NCI-H774 (cell line): ENCODE measurements at places on chromosomes 11 and 22.

DNA sequence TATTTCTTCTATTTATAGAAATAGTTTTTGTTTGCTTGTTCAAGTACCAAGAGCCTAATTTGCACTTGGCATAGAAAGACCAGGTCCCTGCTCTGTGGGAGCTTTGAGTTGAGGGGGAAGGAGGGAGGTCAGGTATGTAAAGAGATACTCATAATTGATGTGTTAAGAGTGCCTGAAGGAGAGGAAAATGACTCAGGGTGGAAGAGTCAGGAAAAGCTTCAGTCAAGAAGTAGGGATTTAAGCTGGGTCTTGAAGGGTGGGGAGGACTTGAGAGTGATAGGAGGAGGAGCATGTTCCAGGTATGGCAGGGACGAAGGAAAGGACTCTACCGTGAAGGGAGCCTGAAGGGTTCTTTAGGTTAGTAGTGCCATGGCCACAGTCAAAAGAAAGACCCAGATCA is 9.0 kb downstream of the RBX1 start:
- no peak for DNase-seq

- no peak for DNase-seq
Observed at GRCh38 chr22:28867191-28867590, 16.2 kb upstream of the ZNRF3 start.

DNA sequence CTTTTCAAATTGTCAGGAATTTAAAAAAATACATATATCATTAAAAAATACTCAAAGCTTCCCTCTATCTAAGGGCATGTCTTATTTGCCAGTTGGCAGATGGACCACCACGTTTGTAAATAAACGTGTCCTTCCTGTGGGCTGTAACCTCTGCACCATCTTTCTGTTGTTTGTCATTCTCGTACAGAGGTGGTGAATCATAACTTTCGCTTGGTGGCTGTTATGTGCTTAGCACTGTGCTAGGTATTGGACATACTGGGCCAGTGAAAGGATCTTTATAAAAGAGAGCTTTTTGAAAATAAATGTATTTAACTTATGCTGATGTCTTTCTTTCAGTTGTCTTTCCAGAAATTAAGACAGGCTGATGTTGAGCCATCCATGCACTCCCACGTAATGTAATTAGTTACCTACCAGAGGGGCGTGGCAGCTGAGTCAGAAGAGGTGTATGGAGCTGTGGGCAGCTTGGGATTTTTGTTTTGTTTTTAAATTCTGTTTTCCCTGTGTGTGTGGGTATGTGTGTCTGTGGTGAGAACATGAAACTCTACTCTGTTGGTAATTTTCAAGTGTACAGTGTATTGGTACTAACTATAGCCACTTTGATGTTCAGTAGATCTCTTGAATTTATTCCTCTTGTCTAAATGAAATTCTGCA is 62.7 kb downstream of the TECTA start:
- no peak for DNase-seq

DNA sequence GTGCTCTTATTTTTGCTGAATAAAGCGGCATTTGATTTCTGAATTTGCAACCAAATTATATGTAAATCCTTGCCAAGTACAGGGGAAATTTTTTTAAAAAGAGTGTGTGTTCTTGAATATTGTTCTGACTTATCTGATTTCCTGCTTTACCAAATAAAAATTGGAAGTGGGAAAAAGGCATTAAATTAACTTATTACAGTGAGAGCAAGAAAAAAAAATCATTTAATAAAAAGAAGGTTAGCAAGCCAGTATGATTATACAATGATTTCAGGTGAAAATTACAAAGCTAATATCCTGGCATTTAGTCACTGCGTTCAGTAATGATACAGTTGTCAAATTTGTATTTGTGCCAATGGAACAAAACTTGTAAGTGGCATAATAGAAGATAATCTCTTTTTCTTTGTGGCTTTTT is 82.1 kb upstream of the PPARA start:
- DNase-seq, result no peak

DNA sequence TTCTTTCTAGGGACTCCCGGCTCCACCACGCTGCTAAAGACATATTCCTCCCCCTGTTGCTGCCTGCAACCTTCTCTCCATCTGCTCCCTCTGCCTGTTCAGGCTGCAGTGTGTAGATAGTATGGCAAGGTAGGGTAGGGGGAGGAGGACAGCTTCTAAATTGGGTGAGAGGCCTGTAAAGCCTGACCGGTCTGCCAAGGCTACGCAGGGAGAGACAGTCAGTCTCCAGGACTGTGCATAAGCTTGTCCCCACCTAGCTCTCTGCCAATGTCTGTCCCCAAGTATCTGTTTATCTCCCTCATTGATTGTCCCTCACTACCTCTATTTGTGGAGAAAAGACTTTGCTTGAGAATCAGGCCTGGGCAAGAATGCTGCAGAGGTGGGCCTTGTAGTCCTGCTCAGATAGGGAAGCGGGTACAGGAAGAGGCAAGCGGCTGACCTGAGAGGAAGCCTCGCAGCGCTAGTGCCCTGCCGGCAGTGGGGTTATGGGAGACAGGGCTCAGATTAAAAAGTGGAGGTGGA is 871 bp upstream of the SEZ6L start:
- no peak for DNase-seq

GRCh38 chr11:127330044-127330443 is 329.5 kb upstream of the KIRREL3 start:
- no peak for DNase-seq

DNA sequence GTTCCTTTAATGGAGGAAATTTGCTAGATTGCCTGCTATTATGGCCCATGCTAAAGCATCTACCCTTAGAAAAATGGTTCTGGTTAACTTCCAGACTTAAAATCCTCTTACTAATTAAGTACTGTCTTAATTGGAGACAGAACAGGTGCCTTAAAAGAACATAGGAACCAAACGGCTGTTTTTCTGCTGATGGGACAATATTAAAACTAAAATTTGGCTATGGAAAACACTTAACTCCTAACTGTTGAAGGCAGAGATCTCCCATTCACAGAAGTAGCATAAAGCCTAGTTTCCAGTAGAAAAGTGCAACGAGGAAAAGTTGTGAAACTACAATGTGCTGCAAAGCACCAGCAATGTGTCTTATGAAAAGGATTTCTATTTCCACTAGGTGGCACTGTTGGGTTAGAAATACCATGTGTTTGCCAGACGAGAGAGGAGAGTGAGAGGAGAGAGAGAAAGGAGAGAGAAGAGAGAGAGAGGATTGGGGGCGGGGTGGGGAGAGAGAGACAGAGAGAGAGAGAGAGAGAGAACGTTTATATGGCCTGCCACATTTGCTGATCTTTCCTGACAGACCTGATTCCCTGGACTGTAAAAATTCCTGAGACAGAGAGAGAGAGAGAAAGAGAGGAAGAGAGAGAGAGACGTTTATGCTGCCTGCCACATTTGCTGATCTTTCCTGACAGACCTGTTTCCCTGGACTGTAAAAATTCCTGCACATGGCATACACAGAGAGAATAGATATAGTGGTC is 51.5 kb downstream of the FAM181B start:
- DNase-seq, result peak; percentile 64

DNA sequence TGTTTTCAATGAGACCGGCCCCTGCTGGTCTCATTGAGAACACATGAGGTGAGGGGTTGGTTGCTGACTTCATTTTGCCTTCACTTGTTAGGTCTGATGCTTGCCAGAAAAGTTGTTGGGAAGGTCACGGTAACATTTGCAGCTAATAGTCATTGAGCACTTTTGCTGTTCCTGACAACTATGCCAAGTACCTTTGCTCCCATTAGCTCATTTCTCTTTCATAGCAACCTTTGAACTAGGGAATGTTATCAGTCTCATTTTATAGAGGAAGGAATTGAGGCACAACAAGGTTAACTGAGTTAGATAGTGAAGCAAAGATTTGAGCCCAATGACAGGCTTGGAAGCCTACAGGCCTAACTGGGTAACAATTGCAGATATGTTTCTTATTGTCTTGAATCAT is 195.4 kb upstream of the LARGE1 start:
- no peak for DNase-seq

GRCh38 chr11:47991266-47991830 is 11.0 kb downstream of the PTPRJ start:
- DNase-seq, result peak; percentile 56

GRCh38 chr11:23112987-23113886 is 253.0 kb upstream of the CCDC179 start:
- DNase-seq, result peak; percentile 55

DNA sequence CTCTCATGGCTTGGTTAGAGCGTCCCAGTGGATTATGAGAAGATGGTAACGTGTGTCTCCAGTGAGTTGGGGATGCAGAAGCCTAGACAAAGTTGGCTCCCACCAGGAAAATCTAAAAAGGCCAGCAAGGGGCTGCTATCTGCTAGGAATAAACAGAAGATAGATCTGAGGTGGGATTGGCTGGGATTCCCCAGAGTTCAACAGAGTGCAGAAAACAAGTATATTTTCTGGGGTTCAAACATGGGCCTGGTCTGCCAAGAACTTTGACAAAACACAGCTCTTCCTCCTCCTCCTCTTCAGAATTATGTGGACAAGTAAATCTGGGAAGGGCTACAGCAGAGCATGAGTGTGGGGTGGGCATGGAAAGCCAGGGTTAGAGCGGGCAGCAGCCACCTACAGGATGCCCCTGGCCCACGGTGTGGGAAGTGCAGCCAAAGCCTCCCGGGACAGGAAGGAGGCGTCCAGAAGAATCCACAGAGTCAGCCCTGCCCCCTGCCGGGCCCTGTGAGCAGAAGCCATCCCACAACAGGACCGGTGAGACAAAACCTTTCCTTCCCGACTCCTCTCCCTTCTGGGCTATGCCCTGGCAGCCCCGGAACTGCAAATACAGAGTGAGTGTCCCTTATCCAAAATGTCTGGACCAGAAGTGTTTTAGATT is 67.1 kb downstream of the CD82 start:
- no peak for DNase-seq

DNA sequence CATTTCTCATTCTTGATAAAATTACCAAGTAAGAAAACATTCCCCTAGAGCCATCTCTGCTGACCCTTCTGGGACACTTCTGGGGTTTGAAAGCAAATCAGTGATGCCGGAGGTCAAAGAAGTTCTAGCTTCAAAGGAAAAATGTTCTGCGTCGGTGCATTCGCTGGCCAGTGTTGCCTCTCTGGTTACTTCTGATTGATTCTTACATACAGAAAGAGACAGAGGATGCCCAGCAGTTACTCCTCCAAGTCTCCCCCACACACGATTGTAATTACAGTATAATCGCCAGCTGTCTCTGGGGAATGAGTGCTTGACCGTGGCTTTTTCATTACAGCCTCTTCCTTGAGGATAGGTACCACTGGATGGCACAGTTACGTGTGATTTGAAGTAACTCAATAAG is 150.9 kb downstream of the SNX19 start:
- no peak for DNase-seq

GRCh38 chr11:76436020-76436419 is 8.8 kb upstream of the EMSY start:
- DNase-seq, result no peak

- DNase-seq, result no peak
Observed at GRCh38 chr11:12629601-12630313, 44.5 kb upstream of the TEAD1 start.

DNA sequence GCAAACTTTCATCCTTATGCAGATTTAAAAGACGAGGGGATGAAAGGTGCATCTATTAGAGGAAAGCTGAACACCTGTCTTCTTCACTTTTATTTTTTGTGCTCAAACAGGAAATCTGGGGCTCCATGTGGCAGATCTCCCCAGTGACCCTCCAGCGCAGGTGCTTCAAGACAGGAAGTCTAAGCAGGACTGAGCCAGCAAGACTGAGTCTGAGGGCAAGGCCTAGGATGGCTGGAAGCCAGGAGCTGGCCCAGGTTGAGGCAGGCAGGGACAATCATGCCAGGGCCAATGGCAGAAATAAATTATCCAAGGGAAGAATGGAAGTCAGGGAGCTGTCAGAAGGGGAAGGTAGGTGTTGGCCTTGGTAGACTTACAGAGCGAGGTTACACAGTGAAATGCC is 101.1 kb upstream of the SPON1 start:
- no peak for DNase-seq

- no peak for DNase-seq
Observed at GRCh38 chr11:69574608-69575255, 66.2 kb upstream of the CCND1 start.

DNA sequence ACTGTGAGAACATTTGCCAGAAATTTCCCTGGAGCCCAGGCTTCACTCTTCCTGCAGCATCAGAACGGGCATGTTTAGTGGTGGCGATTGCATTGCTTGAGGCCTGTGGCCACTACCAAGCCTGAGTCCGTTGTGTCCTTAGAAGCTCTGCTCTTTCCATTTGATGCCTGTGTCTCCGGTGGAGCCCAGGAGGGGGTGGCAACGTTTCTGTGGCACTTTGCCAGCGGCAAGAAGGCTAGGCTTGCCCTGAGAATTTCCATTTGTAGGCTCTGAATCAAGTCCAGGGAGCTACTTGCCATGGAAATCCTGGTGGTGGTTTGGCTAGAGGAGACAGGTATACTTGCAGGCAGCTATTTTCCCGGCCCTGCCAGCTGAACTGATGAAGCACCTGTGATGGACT is 47.1 kb downstream of the ADAMTS8 start:
- no peak for DNase-seq

- no peak for DNase-seq
Observed at GRCh38 chr11:28757725-28758515, 649.7 kb downstream of the METTL15 start.

GRCh38 chr22:11613898-11614755 is 3913.9 kb upstream of the OR11H1 start:
- DNase-seq, result no peak

DNA sequence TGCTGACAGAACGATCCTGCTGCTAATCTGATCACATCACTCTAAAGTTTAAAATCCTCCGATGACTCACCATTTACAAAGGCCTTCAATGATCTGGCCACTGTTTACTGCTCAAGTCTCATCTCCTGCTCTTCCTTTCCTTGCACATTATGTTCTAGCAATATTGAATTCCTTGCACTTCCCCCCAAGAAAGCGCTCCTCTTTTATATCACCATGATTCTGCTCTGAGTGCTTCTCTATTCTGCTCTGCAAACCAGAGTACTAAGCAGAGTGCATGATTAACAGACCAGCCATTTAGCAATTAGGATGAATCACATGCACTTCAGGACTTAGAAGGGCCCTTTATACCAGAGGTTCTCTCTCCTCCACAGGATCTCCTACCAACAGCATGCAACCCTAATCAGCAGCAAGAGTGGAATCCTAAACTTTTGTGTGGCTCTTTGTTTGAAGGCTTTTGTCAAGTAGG is 1122.8 kb upstream of the CCDC90B start:
- no peak for DNase-seq

GRCh38 chr11:96072592-96072991 is 148.7 kb upstream of the MTMR2 start:
- DNase-seq, result no peak

- no peak for DNase-seq
Observed at GRCh38 chr11:48005136-48005535, 24.8 kb downstream of the PTPRJ start.

GRCh38 chr11:1682225-1682905 is 14.6 kb upstream of the KRTAP5-6 start:
- DNase-seq, result no peak
